T-helper 2 cell (primary cell): ENCODE measurements at places on chromosomes 4 and X.

DNA sequence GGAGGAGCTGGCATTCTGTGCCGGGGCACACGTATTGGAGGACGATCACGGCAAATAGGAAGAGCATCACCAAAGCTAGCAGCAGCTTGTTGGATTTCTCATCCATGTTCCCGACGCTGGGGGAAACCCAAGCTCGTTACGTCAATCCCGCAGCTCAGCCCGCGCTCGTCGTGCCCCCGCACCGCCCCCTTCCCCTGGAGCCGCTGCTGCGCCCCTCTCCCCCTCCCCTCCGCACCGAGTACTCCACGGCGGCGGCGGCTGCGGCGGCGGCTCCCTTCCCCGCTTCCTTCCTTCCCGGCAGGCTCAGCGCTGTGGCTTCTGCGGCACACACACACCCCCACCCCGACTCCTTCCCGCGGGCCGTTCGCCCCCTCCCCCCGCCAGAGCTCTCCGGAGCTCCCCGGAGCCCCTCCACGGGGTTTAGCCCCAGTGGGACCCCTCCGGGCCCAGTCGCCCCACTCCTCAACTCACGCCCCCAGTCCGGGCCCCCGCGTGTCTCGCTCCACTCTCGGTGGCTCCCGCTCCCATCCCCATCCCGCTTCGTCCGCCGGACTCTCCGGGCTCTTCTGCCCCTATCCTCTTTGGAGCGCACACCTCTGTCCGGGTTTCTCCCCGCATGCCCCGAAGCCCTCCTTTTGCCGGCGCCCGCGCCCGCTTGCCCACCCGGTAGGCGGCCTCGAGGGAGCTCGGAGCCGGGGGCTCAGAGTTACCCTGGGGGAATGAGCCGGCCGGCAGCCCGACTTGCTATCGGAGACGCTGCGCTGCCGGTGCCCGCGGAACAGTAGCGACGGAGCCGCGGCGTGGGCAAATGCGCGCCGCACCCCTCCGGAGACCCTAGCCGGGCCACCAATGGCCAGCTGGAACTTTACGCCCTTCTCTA is 978 bp downstream of the HS6ST2 start:
- DNase-seq, result no peak

GRCh38 chrX:68045008-68045577 is 388.2 kb downstream of the OPHN1 start:
- no peak for DNase-seq

DNA sequence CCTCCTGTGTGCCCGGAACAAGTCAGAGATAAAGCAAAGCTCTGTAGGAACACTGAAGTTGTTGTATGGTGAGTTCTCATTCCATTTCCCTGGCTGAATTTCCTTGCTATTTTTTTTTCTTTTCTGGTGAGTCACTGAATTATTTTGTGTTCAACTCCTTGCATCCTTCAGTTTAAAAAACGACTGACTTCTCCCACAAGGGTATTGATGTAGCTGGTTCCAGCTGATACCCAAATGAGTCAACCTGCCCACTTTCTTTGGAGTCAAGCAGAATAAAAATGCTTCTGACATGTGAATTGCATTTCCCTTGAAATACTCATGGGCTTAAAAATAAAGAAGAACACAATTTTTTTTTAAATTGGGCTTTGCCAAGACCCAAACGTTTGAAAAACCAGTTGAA is 85.5 kb downstream of the SHOX start:
- no peak for DNase-seq

DNA sequence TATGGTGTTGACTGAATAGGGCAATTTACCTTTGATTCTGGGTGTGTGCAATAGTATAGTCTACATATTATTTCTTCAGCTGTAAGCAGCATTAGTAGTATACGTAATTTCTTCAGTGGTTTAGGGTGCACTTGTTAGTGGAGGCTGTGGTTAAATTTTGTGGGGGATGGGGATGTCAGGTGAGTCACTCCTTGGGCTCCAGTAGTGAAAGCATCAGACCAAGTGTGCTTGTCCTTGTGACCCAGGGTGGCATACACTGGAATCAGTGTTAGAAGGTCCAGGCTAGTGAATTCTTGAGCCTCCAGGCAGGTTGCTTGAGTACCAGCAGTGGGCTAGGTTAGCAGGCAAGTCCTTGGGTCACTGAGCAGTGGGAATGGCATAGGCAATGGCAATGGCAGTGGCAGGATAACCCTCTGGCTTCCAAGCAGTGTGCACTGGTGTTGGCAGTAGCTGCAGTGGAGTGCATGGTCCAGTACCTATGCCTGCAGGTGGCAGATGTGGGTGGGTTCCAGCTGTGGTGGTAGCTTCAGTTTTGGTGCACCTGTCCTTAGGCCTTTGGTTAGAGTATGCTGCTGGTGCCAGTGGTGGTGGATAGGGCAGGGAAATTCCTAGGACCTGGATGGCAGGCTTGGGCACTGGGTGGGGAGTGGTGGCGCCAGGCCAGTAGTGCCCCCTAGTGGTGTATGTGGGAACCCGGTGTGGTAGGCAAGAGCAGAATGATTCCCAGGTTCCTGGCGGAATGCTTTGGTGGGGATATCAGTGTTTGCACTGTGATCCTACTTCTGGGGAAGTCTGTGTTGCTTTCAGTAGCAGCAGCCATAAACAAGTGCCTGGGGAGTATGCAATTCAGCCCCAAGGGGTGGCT is 531.0 kb downstream of the SMARCA1 start:
- DNase-seq, result no peak

DNA sequence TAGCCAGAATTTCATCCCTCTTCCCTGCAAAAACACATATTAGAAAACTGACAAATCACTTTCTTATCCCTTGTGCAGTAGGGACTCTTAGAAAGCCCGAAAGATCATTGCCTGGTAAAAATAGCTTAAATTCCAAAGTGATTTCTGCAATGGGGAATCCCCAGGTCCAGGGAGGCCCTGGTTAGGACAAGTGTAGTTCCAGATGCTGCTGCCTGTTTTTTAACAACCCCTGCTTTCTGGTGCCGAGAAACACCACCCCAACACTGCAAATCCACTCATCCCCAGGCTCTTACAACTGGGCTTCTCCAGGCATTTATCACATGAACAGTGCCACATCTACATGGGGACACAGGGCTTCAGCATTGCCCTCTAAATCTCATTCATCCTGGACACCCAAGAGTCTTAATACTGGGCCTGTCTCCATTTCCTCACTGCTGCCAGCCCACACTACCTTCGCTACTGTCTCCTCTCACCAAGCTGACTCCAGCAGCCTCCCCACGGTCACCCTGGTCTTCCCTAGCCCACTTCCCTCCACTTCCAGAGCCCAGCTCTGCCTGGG is 112.2 kb upstream of the PSAPL1 start:
- no peak for DNase-seq

DNA sequence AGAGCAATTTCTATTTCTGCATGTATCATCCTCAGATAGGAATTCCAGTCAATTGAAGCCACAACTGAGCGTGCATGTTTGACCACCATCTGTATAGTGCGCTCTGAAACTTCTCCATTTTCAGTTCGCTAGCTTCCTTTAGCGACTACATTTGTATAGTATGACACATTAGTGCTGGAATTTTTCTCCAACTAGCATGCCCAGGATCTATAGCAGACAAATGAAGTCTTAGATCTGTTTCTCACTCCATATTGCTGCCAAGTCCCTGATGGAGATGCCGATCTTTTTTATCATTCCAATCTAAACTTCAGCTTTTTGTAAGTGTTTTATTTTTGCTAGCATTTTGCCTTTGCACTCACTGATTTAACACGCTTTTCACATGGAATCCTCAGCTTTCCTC is 774.8 kb upstream of the TENM3 start:
- DNase-seq, result no peak

- DNase-seq, result no peak
Observed at GRCh38 chr4:155001251-155001650, 207.2 kb upstream of the NPY2R start.

GRCh38 chr4:137299281-137299680 is 233.0 kb downstream of the PCDH18 start:
- no peak for DNase-seq

- DNase-seq, result peak; percentile 80
Observed at GRCh38 chrX:48937054-48937907, 18.5 kb upstream of the PIM2 start.

- no peak for DNase-seq
Observed at GRCh38 chrX:10538831-10539230, 81.6 kb downstream of the MID1 start.

GRCh38 chr4:24675721-24676389 is 91.5 kb upstream of the DHX15 start:
- no peak for DNase-seq

- no peak for DNase-seq
Observed at GRCh38 chr4:122203407-122203806, 51.3 kb downstream of the BLTP1 start.

DNA sequence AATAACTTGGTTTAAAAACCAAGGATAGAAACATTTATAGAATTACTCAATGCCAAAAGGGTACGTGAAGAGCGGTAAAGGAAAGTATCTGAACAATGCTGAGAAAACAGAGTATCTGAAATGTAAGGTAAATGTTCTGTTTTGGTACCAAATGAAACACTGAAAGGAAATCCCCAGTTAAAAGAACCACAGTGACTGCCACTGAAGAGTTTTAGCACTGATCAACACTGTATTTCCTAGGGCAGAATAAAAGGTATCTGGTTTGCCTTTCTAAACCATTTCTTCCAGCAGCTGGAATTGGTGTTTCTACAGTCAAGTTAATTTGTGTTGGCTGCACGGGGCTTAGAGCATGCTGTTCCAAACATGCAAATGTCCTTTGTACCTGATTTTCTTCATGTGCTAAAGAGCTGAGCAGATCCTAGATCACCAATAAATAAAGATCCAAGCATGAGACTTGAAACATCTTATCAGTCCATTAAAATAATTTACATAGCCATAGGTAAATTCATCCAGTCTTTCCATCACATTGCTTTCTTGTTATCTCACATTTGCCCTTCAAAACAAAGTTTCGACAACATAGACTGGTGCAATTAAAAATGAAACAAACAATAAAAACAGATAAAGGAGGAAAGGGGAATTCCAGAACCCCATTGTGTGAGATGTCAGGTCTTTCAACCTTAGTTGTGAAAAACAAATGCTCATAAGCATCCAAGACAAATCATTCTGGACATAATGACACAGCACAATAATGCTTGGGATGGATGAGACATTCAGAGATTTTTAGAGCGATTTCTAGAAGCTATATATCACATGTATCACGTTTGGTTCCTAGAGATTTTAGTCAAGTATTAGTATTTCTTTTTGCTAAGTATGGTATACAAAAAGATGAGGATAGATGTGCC is 38.6 kb downstream of the MFAP3L start:
- DNase-seq, result no peak

- DNase-seq, result peak; percentile 68
Observed at GRCh38 chr4:742742-743311, 37.2 kb downstream of the PCGF3 start.

- no peak for DNase-seq
Observed at GRCh38 chrX:16204538-16204937, 37.3 kb downstream of the MAGEB17 start.

DNA sequence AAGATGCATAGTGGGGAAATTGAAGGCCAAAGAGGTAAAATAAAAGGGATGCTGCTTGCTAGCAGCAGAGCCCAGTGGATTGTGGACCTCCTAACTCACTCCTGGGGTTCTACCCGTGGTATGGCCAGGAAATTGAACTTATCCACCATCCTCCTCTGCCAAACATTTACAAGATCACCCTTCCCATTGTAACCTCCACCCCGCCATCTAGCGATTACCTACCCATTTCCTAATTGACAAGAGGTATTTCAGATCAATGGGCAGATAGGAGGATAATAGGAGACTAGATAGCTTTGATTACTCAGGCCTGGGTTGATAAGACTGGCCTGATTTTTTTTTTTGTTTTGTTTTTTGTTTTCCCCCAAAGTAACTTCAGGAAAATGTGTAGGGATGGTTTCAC is 67.8 kb downstream of the REPS2 start:
- DNase-seq, result no peak

DNA sequence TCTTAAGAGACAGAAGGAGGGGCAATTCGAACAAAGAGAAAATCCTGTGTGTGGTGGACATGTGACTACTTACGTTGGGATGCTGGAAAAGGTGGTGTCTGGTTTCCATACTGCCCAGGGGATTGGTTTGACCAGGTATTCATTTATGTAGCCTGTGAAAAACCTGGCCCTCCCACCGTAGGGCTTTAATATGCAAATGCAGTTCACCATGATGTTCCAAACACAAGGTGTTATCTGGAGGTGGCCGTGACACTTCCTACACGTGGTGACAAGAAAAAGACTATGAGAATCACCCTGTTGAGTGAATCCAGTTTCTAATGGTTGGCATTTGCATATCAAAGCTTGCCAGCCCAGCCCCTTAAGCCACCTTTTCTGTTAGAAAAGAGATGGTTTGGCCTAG is 27.9 kb downstream of the UGT2B4 start:
- DNase-seq, result no peak

DNA sequence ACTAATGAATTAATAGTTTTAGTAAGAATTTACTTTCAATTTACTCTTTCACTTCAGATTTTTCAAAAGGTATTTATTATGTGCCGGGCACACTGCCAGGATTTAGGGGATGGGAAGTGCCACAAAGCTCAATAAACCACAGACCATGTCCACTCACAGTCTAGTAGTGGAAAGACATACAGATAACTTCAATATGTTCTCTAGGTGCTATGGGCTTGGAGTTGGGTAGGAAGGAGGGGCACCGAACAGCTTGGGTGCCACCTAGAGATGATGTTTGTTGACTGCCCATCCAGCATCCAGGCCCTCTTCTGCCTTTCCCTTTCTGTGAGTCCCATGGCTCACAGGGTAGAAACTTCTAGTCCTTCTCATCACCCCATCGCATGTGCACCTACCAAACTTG is 17.8 kb downstream of the MFAP3L start:
- no peak for DNase-seq

GRCh38 chr4:41458689-41459088 is 79.3 kb upstream of the LIMCH1 start:
- DNase-seq, result no peak

- no peak for DNase-seq
Observed at GRCh38 chr4:129748991-129749390, 653.0 kb downstream of the C4orf33 start.

GRCh38 chrX:95718746-95719145 is 965.9 kb upstream of the DIAPH2 start:
- DNase-seq, result no peak

GRCh38 chr4:15587649-15588048 is 67.5 kb downstream of the FBXL5 start:
- DNase-seq, result no peak

GRCh38 chr4:22471999-22472461 is 43.8 kb downstream of the ADGRA3 start:
- DNase-seq, result no peak
